ENCODE measurements at places on chromosomes 11 and 22.

GRCh38 chr11:76810151-76810853, 27.1 kb downstream of the TSKU start:
- DNase-seq: no peak

DNA sequence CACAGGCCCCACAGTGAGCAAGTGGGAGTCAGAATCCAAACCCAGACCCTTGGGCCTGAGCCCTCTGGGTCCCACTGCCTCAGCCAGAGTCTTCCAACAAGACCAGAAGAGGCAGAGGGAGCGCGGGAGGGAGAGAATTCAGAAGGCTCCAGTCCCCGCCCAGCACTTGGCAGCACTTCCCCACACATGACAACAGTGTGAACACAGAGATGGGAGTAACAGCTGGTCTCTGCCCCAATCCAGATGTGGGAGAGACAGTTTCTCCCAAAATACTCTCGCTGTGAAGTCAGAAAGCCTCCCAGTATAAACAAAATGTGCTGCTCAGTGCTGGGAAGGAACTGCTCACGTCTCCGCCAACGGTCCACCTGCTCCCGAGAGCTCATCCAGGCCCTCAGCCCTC, 219.9 kb downstream of the MN1 start:
- DNase-seq: no peak

DNA sequence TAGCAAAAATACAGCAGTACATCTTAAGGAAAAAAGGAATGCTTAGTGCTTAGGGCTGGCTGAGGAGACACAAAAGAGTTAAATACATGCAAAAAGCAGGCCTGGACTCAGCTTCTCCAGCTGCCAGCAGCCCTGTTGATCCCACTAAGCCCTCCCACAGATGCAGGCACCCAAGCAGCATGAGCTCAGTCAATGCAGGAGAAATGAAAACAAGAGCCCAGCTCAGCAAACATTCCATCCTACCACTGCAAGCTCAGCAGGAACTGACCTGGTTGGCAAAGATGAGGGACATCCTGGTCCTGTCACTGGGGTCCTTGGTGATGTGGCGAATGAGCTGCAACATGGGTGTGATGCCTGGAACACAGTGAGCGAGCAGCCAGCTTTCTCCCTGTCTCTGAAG, 5.8 kb downstream of the CYB5R2 start:
- no peak for DNase-seq

DNA sequence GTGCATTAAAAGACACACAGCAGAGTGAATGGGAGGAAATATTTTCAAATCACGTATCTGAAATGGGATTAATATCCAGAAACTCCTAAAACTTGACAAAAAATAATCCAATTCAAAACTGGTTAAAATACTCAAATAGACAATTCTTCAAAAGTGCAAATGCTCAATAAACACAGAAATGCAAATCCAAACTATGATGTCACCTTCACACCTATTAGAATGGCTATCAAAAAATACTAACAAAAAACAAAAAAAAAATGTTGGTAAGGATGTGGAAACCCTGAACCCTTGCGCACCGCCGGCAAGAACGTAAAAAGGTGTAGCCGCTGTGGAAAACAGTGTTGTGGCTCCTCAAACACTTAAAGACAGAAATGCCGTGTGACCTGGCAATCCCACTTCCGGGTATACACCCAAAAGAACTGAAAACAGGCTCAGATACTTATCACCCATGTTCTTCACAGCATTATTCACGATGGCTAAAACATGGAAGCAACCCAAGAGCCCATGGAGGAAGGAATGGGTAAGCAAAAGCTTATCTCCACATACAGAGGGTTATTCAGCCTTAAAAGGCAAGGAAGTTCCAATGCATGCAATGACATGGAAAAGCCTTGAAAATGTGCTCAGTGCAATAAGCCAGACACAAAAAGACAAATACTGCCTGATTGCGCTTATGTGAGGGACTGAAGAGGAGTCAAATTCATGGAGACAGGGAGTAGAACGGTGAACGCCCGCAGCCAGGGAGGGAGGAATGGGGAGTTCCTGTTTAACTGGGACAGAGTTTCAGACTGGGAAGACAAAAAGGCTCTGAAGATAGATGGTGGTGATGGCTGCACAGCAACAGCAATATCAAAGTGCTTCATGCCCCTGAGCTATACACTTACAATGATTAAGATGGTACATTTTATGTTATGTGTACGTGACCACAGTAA, 19.6 kb downstream of the BRD1 start:
- no peak for DNase-seq

GRCh38 chr22:49589301-49589700, 238.4 kb downstream of the BRD1 start:
- DNase-seq: no peak

DNA sequence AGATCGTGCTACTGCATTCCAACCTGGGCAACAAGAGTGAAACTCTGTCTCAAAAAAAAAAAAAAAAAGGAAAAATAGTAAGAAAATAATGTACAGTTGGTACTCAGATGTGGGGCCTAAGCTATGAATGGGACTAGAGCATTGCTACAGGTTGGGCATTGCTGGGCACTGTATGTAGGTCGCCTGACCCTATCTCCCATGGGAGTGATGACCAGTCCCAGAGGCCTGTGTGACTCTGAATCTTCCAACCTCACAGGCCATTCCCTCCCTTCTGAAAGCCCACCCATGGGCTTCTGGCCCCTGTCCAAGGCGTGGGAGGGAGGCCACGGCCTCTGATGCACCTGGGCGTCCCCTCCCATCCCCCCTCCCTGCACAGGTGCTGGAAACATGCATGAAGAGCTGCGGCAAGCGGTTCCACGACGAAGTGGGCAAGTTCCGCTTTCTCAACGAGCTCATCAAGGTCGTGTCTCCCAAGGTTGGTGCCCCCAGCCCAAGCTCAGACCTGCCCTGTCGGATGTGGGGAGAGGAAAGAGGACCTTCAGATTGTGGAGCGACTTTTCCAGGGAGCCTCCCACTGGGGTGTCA, 9.5 kb downstream of the GGA1 start:
- DNase-seq: no peak

- DNase-seq: no peak
Measured at GRCh38 chr22:16957781-16958180, 50.2 kb downstream of the GAB4 start.

- DNase-seq: no peak
Measured at GRCh38 chr22:45644714-45645113, 26.9 kb upstream of the ATXN10 start.

GRCh38 chr11:34809191-34810106, 106.7 kb downstream of the APIP start:
- DNase-seq: no peak

DNA sequence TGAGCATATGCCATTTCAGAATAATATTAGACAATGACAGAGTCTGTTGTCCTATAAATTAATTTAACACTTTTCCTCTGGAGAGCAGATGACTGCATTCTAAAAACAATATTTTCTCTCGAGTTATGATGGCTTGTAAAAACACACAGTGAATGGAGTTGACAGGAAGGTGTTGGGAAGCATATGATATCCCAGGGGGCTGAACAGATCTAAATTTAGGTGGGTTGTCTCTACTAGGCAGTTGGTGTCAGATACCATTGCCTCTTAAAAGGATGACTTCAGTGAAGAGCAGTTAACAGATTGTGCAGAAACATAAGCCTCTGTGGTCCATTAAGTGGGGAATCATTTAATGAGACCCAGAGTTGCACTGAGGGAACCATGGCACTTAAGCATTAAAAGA, 30.7 kb downstream of the SVIP start:
- no peak for DNase-seq

DNA sequence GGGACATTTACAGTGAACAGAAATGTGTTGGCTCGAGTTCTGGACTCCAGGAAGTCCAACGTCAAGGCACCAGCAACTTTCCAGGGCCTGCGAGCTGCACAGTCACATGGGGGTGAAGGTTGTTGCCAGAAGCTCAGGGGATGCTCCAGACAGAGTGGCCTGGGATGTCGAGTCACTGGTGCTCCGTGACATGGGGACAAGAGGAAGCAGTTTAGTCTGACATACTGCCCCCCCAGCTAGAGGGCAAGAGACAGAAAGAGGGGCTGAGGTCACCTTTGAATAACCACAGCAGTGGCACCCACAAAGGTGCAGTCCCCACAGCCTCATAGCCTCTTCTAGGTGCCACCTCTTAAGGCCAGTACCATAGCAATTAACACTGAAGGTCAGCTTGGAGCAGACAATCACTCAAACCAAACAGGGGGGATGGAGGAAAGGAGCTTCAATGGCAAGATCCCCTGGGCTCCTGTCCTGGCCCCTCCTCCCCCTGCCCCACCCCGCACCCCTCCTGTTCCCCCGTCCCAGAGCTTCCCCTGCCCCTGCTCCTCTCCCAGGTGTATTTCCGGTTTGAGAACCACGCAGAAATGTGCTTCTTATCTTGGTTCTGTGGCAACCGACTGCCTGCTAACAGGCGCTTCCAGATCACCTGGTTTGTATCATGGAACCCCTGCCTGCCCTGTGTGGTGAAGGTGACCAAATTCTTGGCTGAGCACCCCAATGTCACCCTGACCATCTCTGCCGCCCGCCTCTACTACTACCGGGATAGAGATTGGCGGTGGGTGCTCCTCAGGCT, 3.8 kb downstream of the APOBEC3D start:
- DNase-seq: no peak

DNA sequence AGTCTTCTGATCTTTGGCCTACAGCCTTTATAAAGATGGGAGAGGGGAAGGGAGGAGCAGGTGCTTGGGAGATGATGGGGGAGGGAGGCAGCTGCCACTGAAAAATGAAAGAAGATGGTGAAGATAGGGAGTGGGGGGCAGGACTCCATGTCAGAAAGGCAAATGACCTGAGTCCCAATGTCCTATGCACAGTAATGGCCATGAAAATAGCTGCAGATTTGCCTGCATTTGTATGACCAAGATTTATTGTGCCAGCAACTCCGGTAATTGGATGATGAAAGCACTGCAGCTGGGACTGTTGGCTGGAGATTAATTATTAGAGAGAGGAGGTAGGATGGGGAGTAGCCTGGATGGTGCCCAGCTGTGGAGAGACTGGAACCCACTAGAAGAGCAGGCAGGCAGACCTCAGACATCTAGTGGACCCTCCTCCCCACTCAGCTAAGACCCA, 36.1 kb downstream of the NEU3 start:
- no peak for DNase-seq

DNA sequence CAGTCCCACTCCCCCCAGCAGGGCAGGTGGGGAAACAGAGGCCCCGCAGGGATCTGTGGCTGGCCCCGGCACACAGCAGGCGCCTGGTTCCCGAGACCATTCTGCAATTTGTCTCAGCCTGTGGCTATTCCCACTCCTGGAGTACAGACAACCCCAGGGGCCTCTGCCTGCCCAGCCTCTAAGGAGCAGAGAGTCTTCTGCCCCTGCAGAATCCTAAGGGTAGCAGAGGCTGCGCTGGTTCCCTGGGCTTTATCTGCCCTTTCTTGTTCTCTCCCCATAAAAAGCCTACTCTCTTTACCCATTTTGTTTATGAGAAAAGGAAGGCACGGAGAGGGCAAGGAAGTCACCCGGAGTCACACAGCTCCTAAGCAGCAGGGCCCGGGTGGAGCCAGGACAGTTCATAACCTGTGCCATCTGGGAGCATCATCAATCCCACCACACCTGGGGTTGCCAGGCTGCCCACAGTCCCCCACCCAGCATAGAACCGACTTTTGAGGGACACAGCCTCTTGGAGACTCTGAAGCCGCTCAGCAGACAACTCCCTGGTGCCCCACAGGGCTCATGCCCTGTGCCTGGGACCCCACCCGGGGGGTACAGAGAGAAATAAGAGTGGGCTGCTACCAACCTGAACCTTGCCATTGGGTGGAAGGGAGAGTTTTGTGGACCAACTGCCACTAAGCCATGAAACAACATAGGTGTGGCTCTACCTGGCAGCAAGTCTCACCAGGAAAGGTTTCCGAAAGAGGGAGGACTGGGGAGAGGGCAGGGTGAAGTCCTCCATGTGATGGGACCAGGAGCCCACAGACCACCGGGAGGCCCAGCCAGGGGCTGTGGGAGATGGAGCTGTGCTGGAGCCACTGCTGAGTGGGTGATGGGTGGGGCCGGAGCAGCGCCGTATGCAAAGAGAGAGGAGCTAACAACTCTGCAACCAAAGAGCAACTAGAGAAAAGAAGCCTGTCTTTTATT, 17.2 kb upstream of the LINC01488 start:
- DNase-seq: no peak

GRCh38 chr11:10072142-10072541, 221.9 kb downstream of the SBF2 start:
- DNase-seq: no peak

GRCh38 chr11:1218256-1218787, 4.5 kb upstream of the MUC5B start:
- no peak for DNase-seq

DNA sequence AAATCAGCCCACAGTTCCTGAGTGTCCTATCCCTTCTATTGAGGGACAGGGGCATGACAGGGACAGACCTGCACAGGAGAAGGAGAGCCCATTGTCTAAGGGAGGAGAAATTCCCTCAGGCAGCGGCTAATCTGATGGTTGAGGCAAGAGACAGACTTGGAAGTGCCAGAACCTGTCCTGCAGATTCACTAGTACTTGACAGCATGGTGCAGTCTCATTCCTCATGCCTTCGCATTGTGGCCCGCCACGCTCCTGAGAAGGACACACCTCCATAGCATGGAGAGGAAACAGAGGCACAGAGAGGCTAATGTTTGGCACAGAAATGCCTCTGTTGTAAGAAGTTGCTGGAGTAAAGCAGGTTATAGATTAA, 3.2 kb downstream of the P2RY6 start:
- no peak for DNase-seq

- DNase-seq: no peak
Measured at GRCh38 chr22:25970374-25970911, 198.8 kb upstream of the SEZ6L start.

DNA sequence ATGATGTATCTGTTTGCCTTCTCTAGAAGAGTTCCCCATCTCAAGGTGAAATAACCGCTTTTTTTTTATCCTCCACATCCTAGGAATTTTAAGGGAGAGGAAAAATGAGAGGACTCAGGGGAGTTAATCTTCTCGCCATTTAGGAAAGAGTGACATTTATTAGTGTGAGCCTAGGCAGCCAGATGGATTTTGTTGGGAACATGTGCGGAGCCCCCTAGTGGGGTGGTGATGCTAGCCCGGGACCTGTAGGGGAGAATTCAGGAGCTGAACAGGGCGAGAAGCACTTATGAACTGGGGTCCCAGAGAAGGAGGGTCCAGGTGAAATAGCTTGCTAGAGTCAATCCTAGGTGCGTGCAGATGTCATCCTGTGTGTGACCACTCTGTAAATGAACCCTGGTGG, 10.7 kb downstream of the IL17RA start:
- DNase-seq: no peak

DNA sequence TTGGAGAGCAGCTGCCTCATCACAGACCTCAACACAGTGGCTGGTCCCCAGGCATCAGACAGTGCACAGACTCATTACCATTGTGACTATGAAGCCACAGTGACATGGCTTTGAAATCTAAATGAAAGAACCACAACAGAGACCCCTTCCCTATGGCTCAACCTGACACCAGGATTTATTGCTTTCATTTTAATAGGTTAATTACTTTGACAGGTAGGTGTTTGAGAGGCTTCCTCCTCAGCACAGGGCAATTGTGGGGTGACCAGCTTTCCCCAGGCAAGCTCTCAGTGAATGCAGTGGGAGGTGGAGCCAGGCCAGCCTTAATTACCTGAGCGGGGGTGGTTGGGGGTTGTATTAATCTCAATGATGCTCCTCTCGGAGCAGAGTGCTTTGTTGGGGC, 102.3 kb downstream of the CHST1 start:
- no peak for DNase-seq

All from stimulated activated CD8-positive, alpha-beta memory T cell treated with anti-CD3 and anti-CD28 coated beads, Interleukin-15, amount 100 ng/mL, for 4 hours (primary cell).